ENCODE measurements at places on chromosomes 7 and 10.

GRCh38 chr7:133502498-133502897 lies 249.6 kb downstream of the EXOC4 start:
- no peak for DNase-seq

DNA sequence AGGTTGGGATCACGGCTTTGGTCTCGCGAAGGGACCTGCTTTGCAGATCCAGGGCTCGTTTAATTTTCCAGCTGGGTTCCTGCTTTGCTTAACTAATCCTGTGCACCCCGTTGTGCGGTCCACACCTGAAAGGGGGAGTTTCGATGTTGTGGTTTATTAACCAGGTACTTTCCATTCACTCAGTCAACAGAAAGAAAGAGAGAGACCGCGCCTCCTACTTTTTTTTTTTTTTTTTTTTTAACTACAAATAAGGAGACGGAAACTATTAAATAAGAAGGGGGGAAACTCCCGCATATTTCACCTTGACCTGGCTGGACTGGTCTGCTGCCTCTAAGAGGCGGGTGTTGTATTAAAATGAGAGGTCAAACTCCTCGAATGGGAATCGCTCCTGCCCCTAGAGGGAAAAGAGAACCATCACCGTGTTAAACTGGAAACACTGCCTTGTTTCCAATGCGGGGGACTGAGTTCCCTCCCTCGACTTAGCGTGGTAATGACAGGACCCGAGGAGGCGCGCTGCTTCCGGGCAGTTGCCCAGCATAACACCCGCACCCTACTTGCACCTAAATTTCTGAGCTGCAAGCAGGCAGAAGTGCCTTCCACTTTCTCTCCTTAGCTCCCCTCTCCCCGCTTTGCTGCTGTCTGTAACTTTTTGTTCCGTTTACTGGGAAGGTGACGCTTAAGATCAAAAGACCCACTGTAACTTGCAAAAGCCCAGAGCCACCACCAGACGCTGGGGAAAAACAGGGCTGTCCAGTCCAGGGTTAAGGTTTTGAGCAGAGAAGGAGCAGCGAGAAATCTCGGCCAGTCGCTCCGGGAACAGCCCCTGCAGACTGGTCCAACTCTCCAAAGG lies 1.1 kb upstream of the ITGB8 start:
- peak; percentile 59 for DNase-seq

- peak; percentile 86 for DNase-seq
Measured at GRCh38 chr10:98446661-98447221, at the start of gene HPS1. HPS1 (minus strand) TSS chr10:98446935; CDS start chr10:98443240, 3,695 bp downstream.

DNA sequence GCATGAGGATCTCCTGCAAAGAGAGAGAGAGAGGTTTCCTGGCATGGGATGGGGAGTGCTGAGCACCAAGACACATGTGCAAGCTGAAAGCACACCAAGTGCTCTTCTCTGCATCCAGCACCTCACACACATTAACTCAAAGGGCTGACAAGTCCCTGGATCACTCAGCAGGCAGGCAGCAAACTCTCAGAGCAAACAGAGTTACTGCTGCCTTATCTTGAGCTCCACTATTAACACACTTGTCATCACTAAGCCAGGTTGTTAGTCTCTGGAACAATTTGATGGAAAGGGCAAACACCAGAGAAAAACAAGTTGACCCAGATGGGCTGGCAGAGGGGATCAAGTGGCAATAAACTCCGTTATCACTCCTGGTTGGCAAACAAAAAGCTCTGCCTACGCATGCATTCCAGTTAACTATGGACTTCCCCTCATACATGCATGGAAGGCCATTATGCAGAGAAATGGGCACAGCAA lies 349.9 kb downstream of the KCNMA1 start:
- peak; percentile 40 for DNase-seq

GRCh38 chr10:119005362-119006043 lies 24.0 kb upstream of the NANOS1 start:
- DNase-seq, result no peak

- DNase-seq, result no peak
Measured at GRCh38 chr7:129266181-129266580, 41.4 kb downstream of the AHCYL2 start.

GRCh38 chr10:132543916-132544743 lies 6.5 kb downstream of the INPP5A start:
- DNase-seq, result no peak

DNA sequence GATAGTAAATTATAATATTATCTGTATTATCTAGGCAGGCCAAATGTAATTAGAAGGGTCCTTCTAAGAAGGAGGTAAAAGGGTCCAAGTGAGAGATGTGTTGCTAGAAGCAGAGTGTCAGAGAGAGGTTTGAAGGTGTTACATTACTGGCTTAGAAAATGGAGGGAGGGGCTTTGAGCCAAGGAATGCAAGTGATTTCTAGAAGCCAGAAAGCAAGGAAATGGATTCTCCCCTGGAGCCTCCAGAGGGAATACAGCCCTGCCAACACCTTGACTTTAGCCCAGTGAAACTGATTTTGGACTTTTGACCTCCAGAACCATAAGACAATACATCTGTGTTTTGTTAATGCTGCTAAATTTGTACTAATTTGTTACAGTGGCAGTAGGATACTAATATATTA lies 97.9 kb upstream of the IL6 start:
- DNase-seq, result no peak

DNA sequence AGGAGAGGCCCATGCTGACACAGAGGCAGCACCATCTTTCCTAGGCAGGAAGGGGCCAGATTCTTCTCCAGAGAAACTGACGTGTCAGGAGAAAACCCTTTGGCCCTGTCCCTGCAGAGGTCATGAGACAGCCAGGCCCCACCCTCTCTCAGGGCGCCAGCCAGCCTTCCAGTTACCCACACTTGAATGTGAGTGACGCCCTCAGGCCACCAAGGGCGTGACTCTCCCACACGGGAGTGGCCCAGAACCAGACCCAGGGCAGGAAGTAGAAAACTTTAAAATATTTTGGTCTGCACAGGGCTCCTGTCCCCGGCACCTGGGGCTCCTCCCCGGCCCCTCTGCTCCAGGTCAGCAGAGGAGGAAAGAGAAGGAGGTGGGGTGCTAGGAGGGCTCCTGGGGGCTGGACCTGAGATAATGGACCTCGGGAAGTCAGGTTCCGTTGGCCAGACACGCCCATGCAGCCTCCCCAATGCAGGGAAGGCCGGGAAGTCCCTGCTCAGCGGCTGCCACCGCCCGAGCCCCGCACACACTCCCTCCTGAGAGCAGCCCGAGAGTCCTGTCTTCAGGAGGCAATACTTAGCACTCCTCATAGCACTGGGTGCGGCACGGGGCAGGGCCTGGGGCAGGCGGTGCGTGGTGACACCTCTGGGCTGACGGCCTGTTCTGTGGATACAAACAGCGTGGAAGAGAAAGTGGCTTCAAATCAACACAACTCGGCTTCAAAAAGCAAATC lies 67.0 kb upstream of the CFAP46 start:
- DNase-seq, result peak; percentile 76

GRCh38 chr7:128435327-128435686 lies 20.4 kb upstream of the HILPDA start:
- no peak for DNase-seq

GRCh38 chr10:99681553-99681952 lies 22.2 kb downstream of the ENTPD7 start:
- DNase-seq, result no peak

DNA sequence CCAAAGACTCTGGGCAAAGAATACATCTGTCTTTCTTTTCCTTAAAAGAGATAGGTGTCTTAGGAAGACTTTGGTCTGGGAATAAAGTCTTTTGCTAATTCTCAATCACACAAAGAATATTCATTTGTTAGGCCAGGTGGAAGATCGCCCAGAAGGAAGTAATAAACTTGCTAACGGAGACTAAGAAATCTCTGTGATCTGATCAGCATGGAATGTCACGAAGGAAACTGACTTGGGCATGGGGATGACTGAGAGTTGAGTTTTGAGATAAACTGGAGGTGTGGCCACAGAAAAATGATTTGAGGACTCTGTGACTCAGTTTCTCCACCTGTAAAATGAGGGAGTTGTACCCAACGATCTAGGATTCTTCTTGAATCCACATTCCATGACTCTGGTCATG lies 161.1 kb upstream of the SVIL start:
- no peak for DNase-seq

DNA sequence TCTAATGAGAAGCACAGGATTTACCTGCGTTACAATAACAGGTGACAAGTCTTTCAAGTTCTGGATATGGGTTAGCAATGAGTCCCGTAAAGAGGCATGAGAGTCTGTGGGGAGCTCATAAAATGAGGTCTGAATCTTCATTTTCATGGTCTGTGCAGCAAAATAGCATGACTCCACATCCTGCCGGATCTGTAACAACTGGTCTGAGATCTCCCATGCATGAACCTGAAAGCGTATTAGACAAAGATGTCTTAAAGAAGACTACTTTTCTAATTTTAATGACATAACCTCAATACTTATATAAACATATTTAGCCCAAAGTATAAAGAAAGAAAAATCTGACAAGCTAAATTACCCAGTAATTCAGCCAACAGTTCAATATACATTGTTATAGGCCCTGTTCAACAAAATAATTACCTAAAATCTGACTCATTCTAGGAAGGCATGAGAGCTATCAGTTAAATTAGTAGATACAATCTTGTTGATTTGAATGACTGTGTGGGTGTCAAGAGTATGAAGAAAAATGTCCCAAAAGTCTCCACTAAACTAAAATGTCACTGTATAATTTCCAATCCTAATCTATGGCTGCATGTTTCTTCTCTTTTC lies 36.9 kb downstream of the TNPO3 start:
- DNase-seq, result no peak

DNA sequence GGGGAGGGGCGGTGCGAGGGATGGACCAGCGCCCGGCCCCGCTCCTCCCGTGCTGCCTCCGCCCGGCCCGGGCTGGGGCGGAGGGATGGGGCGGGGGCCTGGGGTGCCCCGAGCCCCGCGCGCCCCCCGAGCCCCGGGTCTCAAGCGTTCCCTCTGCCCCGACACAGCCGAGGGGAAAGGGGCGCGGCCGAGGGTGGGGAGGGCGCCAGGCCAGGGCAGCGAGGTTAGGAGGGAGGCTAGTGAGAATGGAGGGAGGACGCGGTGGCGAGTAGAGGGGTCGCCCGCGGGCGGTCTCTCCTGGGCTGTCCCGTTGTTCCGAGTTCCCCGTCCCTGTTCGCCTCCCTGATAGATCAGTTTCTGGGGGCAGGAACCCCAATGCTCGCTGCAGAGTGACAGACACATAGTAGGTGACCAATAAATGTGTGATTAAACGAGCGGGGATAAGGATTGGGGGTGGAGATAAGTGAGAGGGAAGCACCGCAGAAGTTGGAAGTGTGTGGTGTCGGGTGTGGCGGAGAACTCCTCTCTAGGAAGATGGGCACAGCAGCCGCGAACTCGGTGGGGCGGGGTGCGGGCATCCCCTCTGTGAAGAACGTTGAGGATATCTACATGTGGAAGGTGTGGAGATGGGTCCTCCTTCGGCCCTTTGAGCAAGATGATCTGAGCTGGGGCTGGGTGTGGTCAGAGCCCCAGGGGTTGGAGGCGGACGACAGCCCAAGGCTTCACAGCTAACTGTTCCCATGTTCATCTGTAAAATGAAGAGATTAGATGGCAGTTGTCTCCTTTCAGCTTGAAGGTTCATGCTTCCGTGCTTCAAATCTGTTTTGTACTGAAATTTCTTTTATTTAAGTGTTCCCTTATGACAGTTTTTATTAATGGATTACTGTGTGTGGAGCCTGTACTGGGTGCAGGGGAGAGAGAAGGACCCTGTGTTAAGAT lies 580 bp downstream of the ZNF775 start:
- peak; percentile 68 for DNase-seq

GRCh38 chr10:77925795-77926565 lies 575 bp downstream of the DLG5 start:
- DNase-seq, result peak; percentile 50

DNA sequence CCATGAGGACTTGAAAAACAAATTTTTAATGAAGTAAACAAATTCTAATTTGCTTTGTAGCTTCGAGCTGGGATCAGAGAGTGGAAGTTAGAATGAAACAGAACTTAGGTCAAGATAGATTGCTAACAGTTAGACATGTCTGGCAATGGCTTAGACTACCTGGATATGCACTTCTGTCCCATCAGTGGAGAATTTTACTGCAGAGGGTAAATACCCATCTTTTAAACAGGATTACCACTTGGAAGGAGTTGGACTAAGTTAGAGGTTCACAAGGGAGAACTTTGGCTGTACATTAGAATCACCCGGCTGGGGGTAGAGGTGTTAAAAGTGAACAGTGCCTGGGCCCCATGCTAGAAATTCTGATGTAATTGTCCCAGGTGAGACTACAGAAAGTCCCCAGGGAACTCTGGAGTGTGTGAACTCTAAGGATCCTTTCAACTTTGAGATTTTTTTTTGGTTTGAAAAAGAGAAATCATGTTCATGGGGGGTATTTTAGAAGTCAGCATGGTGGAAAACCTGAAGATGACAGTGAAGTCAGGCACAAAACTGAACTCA lies 35.5 kb downstream of the ENTPD1 start:
- DNase-seq, result no peak

DNA sequence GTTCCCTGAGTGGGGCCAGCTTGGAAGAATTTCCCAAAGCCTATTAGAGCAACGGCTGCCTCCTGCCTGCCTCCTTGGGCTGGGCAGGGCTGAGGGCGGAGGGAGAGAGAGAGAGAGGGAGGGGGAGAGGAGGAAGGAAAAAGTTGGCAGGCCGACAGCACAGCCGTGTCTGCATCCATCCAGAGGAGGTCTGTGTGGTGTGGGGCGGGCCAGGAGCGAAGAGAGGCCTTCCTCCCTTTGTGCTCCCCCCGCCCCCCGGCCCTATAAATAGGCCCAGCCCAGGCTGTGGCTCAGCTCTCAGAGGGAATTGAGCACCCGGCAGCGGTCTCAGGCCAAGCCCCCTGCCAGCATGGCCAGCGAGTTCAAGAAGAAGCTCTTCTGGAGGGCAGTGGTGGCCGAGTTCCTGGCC lies at the start of gene AQP1:
Gene AQP1 (plus strand): TSS at position 293 of the 409 bp plus-strand sequence. CDS start 57 bp downstream, at position 350.
- DNase-seq, result peak; percentile 87

DNA sequence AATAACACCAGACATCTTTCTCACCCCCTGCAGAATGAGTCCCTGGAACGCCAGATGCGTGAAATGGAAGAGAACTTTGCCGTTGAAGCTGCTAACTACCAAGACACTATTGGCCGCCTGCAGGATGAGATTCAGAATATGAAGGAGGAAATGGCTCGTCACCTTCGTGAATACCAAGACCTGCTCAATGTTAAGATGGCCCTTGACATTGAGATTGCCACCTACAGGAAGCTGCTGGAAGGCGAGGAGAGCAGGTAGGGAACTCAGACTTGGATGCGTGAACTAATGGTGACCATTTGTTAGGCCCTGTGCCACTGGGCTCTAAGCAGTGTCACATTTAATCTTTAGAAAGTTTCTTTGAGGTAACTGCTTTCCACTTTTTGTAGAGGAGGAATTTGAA lies 7.1 kb downstream of the VIM start:
- no peak for DNase-seq

DNA sequence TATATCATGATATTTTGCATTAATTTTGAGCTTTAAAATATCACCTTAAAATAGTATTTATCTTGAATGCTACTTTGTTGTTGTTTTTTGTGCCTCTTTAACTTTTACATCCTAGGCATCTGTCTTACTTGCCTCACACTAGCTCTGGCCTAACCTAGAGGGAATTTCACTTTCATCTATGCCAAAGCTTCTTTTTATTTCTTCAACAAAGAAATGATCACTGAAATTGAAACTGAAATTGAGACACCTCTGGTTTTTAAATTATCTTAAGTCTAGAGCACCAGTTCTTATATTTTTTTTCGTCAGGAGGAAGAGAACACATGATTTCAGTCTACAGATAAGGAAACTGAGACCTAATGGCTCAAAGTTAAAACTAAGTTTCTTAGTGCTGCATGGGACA lies 3.5 kb upstream of the SCIN start:
- DNase-seq, result no peak
